ENCODE measurements at places on chromosomes 7 and 10.

DNA sequence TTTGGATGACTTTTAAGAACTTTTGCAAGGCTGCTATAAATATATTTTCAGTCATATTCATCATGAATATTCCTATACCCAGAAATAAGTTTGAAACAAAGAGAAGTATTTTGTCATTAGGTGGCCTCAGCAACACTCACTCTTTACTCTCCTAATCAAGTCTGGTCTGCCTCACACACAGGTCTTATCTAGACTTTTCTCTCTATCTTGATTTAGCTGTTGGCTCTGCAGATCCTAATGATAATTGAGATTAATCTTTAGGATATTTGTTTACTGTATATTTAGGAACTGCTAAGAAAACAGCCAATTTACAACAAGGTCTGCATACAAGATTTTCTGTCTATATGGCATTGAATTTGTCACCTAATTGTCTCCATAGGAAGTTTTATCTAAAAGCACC, 297.6 kb downstream of the PTEN start:
- no peak for DNase-seq

GRCh38 chr10:6191147-6191546, 11.6 kb upstream of the PFKFB3 start:
- DNase-seq = no peak

DNA sequence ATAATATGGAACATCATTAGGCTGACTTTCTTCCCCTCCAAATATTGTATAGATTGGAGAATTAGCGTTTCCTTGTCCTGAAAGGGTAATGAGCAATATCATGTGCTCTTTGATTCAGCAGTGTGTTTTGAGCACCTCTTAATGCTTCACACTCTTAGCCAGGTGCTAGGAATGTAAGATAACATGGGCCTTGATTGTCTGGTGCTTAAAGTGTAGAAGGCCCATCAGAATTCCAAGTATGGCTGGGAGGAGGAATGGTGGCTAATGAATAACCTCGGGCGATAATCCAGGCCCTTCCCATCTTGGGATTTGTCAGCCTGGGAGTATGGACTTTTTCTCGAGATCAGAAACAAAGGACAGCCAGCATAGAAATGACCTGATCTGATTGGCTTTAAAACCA, 8.6 kb downstream of the TSPAN13 start:
- no peak for DNase-seq

GRCh38 chr7:26618898-26619297, 245.5 kb downstream of the SKAP2 start:
- no peak for DNase-seq

GRCh38 chr7:50216626-50217025, 87.9 kb upstream of the IKZF1 start:
- no peak for DNase-seq

Measured in activated CD4-positive, alpha-beta T cell treated with anti-CD3 and anti-CD28 coated beads, Interleukin-2, amount 50 U/mL, for 1 hour (primary cell).